ENCODE measurements at places on chromosomes 3 and 15.

DNA sequence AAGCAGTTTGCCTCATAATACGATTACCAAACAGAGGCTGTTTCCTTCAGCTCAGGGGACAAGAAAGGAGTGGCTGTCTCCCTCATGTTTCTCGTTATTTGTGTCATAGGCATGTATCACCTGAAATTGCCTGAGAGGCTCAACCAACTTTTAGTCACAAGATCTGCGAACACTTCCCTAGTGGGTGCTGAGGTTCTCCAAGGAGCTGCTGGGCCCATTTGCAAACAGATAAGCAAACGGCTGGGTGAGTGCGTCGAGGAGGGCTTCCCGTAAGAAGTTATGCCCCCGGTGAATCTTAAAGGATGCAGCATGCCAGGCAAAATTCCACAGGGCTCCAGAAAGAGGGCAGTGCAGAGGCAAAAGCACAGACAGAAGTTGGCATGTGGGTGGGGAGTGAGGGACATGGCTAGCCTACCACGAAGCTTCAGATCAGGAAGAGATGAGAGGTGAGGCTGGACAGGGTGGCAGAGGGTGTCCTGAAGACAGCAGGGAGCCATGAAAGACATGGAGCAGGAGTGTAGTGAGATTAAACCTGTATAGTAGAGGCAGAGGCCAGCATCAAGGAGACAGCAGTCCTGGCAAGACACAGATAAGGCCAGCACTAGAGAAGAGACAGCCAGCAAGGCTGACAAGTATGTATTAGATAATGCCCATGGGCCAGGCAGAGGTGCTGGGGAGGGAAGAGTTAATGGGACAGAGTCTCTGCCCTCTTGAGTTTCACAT, 4.0 kb upstream of the GP9 start:
- DNase-seq = no peak

- DNase-seq = no peak
Measured at GRCh38 chr3:28577941-28578500, 229.4 kb upstream of the AZI2 start.

DNA sequence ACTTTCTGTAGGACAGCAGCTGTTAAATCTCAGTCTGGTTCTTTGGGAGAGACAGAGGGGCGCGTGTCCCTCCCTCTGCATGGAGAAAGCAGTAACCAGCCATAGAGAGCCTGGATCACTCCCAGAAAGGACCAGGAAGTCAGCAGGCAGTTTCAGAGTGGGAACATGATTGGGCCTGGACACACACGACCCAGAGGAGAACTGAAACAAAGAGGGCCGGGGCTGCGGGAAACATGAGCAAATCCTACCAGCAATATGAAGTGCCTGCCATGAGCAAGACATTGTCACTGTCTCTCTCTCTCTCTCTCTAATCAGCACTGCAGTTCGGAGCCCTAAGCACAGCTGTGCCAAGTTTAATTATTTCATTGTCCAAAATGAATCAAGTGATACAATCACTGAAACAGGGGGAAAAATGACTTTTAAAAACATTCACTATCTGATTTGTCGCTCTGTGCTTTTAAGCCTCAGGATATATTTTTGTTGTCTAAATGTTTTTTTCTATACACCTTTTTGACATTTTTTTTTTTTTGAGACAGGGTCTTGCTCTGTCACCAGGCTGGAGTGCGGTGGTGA, 17.6 kb downstream of the MUC13 start:
- DNase-seq = no peak

DNA sequence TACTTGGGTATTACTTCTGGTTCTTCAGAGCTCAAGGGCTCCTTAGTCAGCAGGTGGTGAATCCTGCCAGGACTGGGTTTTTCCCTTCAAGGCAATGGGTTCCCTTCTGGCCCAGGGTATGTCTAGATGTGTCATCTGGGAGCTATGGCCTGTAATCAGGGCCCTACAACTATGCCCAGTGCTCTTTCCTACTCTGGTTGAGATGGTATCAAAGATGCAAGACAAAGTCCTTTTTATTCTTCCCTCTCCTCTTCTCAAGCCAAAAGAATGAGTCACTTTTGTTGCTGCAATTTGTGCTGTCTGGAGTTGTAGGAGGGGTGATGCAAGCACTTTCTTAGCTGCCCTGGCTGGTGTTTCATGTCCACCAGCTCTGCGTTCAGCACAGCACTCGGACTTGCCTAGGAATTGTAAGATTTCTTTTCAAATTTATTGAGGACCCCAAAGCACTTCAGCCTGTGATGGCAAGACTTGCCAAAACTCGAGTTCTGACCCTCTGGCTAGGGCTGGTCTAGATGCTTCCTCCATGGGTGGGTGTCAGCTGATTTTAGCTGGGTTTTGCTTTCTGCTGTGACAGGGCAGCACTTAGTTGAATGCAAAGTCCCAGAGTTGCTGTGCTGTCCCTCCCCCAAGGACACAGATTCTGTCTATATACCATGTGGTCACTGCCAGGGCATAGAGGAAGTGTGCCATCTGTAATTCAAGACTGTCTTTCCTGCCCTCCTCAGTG, 129.2 kb upstream of the CBLB start:
- no peak for DNase-seq

GRCh38 chr3:120649830-120650233, 32.2 kb downstream of the HGD start:
- DNase-seq = no peak
